ENCODE measurements at places on chromosomes 2 and 18.

- DNase-seq, result no peak
Observed at GRCh38 chr2:40403233-40403836, 48.6 kb downstream of the SLC8A1 start.

- DNase-seq, result no peak
Observed at GRCh38 chr2:182667315-182667695, 48.8 kb upstream of the DNAJC10 start.

GRCh38 chr2:163669506-163669905, 66.3 kb downstream of the FIGN start:
- DNase-seq, result no peak

DNA sequence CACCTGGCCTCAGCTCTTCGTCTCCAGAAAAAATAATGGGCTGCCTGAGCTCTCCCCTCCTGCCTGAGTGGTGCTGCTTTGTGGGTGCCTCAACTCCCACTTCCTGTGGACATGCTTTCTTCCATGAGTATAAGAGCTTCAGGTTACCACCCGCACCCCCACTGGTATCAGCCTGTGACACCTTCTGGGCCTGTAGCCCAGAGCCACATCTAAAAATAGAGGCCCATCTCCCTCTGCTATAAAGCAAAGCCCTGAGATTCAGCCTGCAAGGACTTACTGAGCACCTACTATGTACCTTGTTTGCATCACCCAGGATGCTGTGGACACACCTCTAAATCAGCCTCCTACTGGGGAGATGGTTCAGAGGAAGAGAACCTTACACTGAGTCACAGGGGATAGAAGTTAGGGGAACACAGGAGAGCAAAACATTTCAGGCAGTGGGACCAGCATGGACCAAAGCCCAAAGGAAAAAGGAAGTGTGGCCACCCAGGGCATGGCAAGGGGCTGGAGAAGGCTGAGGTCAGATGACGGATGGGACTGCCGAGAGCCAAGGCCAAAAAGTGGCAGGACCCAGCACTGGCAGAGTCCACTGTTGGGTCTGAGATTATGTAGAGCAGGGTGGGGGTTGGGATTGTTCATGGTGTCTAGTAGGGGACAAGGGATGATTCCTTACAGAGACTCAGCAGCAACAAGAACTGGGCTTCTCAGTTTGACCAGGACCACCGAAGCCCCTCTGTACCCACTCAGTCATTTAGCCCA, 123.7 kb upstream of the PPP1CB start:
- no peak for DNase-seq

- DNase-seq, result peak; percentile 47
Observed at GRCh38 chr18:48934723-48935432, 15.9 kb downstream of the SMAD7 start.

DNA sequence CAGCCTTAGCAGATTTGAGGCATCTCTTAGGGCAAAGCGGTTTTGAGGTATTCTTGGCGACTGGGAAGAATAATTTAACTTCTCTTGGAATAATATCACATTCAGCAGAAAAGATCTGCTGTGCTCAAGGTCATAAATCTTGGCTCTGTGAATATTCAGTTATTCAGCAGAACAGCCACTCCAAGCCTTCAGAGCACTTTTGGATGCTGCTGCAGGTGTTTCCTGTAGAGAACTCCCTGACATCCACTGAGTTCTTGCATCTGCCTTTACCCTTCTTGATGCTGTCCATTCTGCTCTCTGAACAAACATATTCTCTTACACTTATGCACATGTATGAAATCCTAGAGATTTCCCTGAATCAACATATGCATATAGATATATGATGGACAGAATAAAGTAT, 390.3 kb downstream of the NRXN1 start:
- no peak for DNase-seq

- DNase-seq, result no peak
Observed at GRCh38 chr2:134866498-134867099, 28.2 kb downstream of the ACMSD start.

- no peak for DNase-seq
Observed at GRCh38 chr2:224453892-224454291, 52.0 kb upstream of the FAM124B start.

- DNase-seq, result no peak
Observed at GRCh38 chr18:71209944-71210343, 921.1 kb downstream of the SOCS6 start.

DNA sequence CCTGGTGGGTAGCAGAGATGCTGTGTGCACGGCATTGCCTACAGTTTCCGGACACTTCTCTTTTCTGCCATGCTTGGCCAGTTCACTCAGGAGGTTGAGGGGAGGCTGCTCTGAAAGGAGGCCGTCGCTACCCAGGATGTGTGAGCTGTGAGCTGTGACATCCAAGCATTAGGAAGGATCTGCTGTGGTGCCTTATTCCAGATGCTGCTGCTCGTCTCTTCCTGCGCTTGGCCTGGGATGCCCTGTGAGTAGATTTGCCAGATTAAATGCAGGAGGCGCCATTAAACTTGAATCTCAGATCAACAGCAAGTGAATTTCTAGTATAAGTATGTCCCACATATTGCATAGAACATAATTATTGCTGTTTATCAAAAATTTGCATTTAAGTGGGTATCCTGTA, 124.2 kb upstream of the SIX3 start:
- no peak for DNase-seq

- no peak for DNase-seq
Observed at GRCh38 chr18:32173654-32174053, 16.2 kb upstream of the MEP1B start.

GRCh38 chr2:216696321-216696720, 972 bp upstream of the IGFBP5 start:
- no peak for DNase-seq

DNA sequence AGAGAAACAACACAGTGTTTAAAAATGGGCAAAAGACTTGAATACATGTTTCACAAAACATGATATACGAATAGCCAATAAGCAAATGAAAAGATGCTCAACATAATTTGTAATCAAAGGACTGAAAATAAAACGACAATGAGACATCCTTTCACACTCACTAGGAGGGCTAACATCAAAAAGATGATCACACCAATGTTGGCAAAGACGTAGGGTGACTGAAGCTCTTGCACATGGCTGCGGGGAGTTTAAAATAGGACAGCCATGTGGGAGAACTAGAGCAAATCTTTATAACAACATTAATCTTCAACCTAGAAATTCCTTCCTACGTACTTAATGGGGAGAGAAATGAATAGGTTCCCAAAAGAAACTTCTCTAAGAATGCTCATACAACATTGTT, 19.2 kb upstream of the SEH1L start:
- DNase-seq, result no peak

DNA sequence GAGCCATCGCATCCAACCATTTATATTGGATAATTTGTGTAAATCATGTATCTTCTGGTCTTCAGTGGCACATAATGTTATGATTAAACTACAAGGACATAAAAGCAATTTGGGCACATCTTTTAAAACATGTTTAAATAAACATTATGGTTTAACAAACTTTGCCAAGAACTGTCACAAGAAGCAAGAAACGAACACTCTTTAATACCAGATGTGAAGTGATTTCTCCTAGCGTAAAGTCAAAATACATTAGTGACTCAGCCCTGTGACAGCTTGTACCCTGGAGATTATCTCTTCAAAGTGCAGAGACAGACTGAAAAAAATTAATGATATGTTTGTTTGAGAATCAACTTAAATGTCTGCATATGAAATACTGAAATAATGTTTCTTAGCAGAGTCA, 39.9 kb downstream of the DSEL start:
- DNase-seq, result no peak

DNA sequence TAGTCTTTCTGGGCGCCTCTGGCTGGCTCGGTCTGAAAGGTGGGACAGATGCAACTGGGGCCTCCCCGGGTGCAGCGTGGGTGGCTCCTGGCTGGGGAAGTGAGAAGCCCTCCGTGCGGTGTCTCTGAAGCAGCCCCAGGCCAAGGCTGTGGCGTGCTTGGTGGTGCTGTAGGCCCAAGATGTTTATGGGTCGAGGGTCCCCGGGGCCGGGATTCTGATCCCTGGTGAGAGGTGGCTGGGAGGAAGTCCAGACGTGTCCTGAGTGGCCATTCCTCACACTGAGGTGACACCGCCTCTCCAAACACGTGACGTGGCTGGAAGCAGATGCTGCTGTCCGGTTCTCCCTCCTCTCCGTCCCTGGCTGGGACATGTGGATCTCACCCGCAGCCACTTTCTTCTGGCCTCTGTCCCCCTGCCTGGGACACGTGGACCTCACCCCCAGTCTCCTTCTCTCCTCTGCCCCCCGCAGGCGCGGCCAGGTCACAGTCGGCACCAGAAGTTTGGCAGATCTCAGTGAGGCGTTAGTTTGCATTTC, 12.6 kb downstream of the RTP5 start:
- no peak for DNase-seq

DNA sequence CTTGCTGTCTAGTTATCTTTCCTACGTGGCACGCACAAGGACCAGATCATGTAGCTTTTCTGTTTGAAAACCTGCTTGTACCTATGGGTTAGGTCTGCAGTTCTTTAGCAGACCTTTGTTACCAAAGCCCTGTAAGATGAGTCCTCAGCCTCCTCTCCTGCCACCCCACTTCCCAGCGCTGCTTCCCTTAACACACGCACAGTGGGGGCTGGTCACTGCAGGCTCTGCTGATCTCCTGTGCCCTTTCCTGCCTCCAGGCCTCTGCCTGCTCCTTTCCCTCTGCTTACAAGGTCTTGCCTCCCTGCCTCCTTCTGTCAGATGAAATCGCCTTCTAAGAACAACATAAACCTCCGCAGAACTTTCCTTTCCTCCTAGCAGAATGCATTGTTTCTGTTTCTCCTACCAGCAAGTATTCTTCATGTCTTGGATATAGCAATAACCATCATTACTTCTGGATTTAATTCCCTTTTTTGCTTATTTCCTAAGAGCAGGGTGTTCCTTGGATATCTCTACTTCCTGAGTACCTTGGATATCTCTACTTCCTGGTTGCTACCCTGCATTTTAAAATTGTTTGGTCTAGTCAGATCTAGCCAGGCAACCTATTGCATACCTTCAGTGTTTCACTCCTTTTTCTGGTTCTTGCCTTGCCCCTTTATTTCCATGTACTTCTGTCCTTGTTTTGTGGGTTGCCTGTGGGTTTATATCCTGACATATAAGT, 159.6 kb upstream of the ALPP start:
- no peak for DNase-seq

GRCh38 chr2:217117523-217117922, 257.7 kb upstream of the TNP1 start:
- DNase-seq, result no peak

DNA sequence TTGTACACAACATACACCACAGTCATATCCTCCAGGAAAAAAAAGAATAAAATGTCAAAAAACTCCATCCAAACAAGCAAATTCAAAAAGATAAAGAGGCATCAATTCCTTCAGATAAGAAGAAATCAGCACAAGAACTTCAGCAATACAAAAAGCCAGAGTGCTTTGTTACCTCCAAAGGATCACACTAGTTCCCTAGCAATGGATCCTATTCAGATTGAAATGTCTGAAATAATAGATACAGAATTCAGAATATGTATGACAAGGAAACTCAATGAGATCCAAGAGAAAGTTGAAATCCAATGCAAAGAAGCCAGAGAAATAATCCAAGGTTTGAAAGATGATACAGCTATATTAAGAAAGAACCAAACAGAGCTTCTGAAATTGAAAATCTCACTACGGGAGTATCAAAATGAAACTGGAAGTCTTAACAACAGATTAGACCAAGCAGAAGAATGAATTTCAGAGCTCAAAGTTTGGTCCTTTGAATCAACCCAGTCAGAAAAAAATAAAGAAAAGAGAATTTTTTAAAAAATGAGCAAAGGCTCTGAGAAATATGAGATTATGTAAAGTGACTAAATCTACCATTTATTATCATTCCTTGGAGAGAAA, 80.6 kb downstream of the TRABD2A start:
- peak; percentile 13 for DNase-seq

- no peak for DNase-seq
Observed at GRCh38 chr18:7980136-7980535, 413.0 kb downstream of the PTPRM start.

- no peak for DNase-seq
Observed at GRCh38 chr2:70388128-70388527, 86.3 kb upstream of the FAM136A start.

DNA sequence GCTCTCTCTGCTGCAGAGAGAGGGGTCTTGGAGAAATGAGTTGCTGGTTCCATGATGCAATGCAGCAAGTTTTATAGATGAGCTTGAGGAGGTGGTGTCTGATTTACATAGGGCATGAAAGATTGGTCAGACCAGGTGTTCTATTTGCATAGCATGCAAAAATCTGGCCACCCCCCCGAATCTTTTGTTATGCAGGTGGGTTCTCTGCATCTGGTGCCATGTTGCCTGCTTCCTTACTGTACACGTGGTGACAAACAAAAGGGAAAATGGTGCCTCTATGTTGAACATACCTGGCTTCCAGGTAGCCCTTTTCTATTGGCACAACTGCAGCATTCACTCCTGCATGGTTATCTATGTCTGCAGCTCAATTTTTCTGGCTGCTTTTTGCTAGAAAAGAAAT, 169.4 kb downstream of the GALNT1 start:
- no peak for DNase-seq

DNA sequence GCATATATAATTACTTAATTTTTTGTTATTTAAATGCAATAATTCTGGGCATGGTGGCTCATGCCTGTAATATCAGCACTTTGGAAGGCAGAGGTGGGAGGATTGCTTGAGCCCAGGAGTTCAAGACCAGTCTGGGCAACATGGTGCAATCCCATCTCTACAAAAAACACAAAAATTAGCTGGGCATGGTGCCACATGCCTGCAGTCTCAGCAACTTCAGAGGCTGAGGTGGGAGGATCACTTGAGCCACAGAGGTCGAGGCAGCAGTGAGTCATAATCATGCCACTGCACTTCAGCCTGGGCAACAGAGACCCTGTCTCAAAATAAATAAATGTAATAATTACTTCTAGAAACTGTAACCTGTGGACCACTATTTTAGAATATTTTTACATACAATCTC, 21.5 kb upstream of the TMEM87B start:
- no peak for DNase-seq

- peak; percentile 68 for DNase-seq
Observed at GRCh38 chr2:102442967-102443828, 20.2 kb downstream of the IL18RAP start.

DNA sequence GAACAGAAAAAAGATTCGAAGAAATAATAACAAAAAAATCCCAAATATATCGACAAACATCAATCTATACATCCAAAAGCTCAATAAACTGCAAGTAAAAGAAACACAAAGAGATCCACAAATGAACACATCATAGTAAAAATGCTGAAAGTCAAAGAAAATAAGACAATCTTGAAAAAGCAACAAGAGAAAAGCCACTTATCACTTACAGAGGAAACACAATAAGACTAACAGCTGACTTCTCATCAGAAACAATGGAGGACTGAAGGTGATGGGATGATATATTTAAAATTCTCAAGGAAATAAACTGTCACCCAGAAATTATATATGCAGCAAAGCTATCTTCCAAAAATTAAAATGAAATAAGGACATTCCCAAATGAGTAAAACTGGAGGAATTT, 140.3 kb downstream of the NDUFA10 start:
- DNase-seq, result no peak

All from activated CD4-positive, alpha-beta T cell treated with anti-CD3 and anti-CD28 coated beads, Interleukin-2, amount 50 U/mL, for 16 hours (primary cell).